ENCODE measurements at places on chromosomes 1 and 21.
A peak's percentile ranks its signal among the peaks of the same experiment; 100 is the strongest.

DNA sequence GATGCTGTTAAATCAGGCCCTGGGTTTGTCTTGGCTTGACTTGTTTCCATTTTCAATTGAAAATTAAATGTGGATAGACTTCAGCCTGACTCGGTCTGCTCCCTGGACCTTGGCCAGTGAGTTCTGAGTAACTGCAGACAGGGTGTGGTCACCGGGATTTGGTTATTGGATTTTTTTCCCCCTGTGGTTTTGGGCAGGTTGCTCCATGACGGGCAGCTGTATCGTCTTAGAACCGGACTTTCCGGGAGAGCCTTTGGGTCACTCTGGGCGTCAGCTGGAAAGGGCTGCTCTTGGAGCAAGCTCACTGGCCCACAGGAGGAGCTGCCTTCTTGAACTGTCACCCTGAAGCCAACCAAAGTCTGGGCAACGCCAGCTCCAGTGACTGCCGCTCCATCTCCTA, 75.0 kb downstream of the CLIC6 start:
- peak; percentile 31 for DNase-seq

GRCh38 chr1:107941123-107941522, 23.9 kb downstream of the VAV3 start:
- no peak for DNase-seq

GRCh38 chr1:155179112-155180031, 5.7 kb downstream of the TRIM46 start:
- no peak for DNase-seq

DNA sequence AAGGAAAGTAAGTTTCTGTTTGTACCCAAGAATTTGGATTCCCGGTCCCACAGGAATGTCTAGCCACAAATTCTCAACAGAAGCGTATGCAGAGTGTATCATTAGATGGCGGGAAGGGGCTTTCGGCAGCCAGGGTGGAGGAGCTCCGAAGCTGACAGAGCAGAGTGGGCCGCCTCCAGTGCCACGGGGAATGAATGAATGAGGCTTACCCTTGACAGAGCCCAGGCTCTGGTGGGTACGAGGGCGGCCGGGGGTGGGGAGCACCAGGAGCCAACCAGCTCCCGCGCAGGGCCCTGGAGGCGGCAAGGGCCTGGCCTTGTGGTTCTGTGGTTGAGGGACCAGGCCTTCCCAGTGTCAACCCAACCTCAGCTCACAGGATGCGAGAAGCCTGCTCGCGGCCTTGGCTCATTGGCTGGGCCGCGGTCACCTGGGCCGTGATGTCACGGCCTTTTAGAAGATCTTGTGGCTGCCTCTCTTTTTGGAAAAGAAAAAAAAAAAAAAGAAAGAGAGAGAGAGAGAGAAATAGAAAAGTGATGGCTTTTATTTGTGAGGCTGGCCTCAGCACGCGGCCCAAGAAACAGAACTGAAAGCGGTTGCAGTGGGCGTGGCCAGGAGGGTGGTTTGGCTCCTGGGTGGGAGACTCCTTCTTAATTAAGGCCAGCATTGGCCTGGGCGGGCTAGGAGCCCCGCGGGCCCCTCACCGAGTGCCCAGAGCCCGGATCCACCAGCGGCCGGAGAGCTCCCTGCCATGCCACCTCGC, 34.9 kb upstream of the RUNX3 start:
- no peak for DNase-seq

DNA sequence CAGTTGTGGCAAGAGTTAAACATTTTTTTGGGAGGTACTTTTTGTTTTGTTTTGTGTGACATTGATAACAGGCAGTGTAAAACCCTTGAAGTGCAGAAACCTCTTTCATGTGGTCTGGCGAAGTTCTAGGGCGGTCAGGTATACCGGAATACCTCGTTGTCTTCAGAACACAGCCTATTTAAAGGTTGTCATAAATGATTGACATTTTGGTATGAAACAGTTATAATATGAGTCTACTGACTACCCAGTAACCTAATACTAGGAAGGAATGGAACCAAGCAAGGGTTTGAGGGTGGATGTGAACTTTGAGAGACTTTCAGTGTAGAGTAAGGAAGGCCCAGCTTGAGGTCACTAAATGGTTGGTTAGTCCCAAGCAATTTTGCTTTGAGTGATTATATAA, 40.5 kb downstream of the PATJ start:
- no peak for DNase-seq

DNA sequence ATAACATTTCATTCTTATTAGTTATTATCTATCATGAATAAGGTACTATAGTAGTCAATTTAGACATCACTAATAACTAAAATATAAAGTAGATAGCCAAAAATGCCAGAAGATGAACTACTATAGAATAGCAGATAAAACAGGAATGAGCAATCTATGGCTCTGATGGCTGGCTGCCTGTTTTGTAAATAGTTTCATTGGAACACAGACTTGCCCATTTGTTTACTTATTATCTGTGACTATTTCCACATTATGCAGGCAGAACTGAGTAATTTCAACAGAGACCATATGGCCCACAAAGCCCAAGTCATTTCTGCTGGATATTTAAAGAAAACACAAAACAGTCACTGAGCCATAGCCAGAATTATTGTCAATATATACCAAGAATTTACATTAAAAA, 222.1 kb downstream of the COL24A1 start:
- DNase-seq: no peak

All from skeletal muscle cell (primary cell).